Naive thymus-derived CD4-positive, alpha-beta T cell (primary cell): ENCODE measurements at places on chromosomes 16 and 17. TPM values are rescaled to one million over a fixed set of nuclear protein-coding genes. Genes with fewer than 3 reads are reported as not detected.

DNA sequence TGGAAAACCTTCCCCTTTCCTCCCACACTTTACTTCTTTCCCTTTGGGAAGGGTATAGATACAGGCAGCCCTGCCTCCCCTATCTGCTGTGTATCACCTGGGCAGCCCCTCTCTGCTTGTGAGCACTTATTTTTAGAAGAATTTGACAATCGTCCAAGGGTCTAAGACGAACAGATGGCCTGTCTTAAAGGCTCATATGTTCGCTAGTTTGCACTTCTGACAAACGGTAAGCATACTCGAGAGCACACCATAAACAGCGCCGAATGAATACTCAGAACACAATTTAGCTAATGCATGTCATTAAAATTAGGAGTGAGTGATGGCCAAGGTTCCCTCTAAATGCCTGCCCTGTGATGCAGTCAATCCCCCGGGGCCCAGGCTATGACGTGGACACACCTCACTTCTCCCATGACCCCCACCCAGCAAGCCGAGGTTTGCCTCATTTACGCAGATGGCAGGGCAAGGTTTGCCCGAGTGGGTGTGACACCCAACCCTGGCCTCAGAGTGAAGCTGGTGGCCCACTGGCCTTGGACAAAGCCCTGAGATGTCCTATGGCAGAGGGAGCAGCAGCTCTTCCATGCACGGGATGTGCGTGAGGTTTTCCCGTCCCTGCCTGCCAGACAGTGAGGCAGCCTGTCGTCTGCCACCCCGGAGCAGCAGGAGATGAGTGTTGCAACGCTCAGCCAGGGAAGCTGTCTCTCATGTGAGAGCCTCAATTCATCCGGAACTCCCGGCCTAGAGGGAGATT lies 125.2 kb downstream of the C16orf78 start:
- H3K4me1 ChIP-seq = no peaks in the 10 kb centered on the region
- H3K27ac ChIP-seq = no peak overlapping the region
- H3K36me3 ChIP-seq = no peaks in the 10 kb centered on the region
- no peaks in the 10 kb centered on the region for H3K27me3 ChIP-seq

GRCh38 chr17:76090517-76091129 lies 11.6 kb downstream of the ZACN start:
- H3K36me3 ChIP-seq = peaks cover 99% of the 10 kb centered on the region
- no peak overlapping the region for H3K4me3 ChIP-seq
- no peak for DNase-seq
- H3K27ac ChIP-seq = no peak overlapping the region
- no peaks in the 10 kb centered on the region for H3K4me1 ChIP-seq

Gene C17orf100
- total RNA-seq = 1.7 and 1.9 TPM in 2 replicates

GRCh38 chr17:55238179-55238930 lies 26.4 kb upstream of the HLF start:
- peak overlapping the region; percentile 65 for H3K4me3 ChIP-seq
- peaks cover 6% of the 10 kb centered on the region for H3K4me1 ChIP-seq
- peak overlapping the region; percentile 14 for H3K27ac ChIP-seq

Gene NPIPB13
- 33.3 TPM for total RNA-seq

DNA sequence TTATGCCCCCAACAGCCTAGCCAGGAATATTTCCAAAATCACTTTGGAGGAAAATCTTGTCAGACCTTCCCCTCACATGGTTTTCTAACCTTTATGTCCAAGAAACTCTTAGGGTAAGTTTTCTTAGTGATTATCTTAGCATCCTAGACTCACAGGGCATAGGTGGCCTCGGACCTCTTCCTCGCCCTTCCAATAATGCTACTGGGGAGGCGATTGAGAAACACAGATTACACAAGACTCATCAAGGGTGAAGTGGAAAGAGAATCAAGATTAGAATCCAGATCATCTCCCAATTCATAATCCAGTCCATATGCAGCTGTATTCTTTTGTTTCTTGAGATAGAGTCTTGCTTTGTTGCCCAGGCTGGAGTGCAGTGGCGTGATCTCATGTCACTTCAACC lies 358.4 kb upstream of the CDH5 start:
- H3K4me3 ChIP-seq = no peak overlapping the region
- no peaks in the 10 kb centered on the region for H3K27me3 ChIP-seq
- no peak for DNase-seq
- no peaks in the 10 kb centered on the region for H3K4me1 ChIP-seq

DNA sequence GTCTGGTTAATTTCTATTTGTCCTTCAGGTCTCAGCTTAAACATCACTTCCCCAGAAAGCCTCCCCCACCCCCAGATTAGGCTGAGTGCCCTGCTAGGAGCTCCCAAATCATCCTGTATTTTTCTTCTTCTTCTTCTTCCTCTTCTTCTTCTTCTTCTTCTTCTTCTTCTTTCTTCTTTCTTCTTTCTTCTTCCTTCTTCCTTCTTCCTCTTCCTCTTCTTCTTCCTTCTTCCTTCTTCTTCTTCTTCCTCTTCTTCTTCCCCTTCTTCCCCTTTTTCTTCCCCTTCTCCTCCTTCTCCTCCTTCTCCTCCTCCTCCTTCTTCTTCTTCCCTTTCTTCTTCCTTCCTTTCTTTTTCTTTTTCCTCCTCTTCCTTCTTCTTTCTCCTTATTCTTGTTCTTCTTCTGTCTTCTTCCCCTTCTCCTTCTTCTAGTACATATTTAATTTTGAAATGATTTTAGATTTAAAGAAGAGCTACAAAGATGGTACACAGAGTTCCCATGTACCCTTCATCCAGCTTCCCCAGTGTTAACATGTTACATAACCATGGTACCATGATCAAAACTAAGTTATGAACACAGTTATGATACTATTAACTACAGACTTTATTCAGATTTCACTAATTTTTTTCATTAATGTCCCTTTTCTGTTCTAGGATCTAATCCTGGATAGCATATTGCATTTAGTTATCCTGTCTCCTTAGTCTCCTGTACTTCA lies 27.1 kb upstream of the DHX40 start:
- no peaks in the 10 kb centered on the region for H3K36me3 ChIP-seq
- no peak overlapping the region for H3K27ac ChIP-seq
- no peaks in the 10 kb centered on the region for H3K27me3 ChIP-seq
- H3K4me3 ChIP-seq = no peak overlapping the region
- no peak for DNase-seq

- DNase-seq = no peak
- H3K36me3 ChIP-seq = no peaks in the 10 kb centered on the region
- H3K27ac ChIP-seq = no peak overlapping the region
Measured at GRCh38 chr17:2067608-2068024, 12.7 kb downstream of the HIC1 start.

DNA sequence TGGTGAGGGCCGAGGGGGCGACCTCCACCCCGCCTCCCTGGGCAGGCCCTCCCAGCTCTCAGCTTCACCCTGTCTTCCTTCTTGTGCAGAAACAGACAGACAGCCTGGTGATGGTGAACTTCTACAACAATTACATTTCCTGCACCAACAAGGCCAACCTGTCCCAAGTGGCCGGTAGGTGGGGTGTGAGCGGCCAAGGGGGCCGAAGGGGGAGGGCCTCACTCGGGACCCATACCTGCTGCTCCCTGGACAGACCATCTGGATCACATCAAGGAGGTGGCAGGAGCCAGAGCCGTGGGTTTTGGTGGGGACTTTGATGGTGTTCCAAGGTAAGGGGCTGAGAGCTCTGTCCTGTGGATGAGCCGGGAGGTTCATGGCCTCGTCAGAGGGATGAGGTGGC lies 20.1 kb downstream of the CHMP1A start:
- H3K27ac ChIP-seq = no peak overlapping the region
- DNase-seq = no peak
- H3K4me3 ChIP-seq = no peak overlapping the region
- no peaks in the 10 kb centered on the region for H3K36me3 ChIP-seq

DNA sequence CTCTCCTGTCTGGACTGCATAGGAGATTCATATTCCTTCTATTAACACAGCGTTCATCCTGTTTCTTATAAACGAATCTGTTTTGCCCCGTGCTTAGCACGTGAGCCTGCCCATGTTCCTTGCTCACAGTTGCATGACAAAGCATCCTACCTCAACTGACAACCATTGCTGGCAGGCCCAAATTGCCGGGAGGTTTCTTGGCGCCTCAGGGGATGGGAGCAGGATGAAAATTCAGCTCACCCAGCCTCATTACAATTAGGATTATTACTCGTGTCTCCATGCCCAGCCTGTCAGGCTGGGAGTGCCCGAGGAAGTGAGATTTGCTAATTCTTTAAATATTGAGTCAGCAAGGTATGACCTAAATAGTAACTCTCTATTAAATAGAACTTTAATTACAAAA lies 36.7 kb upstream of the HELZ start:
- H3K36me3 ChIP-seq = no peaks in the 10 kb centered on the region
- H3K27ac ChIP-seq = no peak overlapping the region
- no peaks in the 10 kb centered on the region for H3K4me1 ChIP-seq
- H3K4me3 ChIP-seq = no peak overlapping the region
- H3K27me3 ChIP-seq = no peaks in the 10 kb centered on the region

Gene NOXO1
- total RNA-seq = 0.94 TPM

Gene STX1B
- total RNA-seq = 4.2 TPM

Gene FBXW10
- not detected for total RNA-seq

Gene EVPL
- total RNA-seq = 0.32 TPM

DNA sequence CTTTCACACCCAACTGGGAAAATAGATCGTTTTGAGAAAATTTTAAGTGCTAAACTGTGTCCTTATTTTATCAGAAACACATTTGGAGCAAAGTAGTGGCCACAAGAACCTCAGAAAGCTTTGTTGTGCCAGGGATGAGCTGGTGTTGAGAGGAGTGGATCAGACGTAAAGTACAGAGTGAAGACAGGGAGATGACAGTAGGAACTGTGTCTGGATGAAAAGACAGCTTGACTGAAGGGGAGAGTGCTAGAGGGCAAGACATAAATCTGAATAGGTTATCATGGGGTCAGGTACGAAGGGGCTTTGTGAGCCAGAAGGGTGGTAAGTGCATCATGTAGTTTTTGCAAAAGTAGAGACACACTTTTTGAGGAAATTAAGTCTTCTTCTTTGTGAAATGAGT lies 39.3 kb upstream of the CARMIL2 start:
- no peak for DNase-seq
- H3K36me3 ChIP-seq = peaks cover under 1% of the 10 kb centered on the region
- H3K4me1 ChIP-seq = no peaks in the 10 kb centered on the region
- no peak overlapping the region for H3K4me3 ChIP-seq
- H3K27ac ChIP-seq = no peak overlapping the region
- no peaks in the 10 kb centered on the region for H3K27me3 ChIP-seq

- peaks cover 10% of the 10 kb centered on the region for H3K4me1 ChIP-seq
- H3K4me3 ChIP-seq = no peak overlapping the region
- no peaks in the 10 kb centered on the region for H3K36me3 ChIP-seq
- DNase-seq = peak; percentile 69
- no peaks in the 10 kb centered on the region for H3K27me3 ChIP-seq
- peak overlapping the region; percentile 46 for H3K27ac ChIP-seq
Measured at GRCh38 chr17:82236142-82236971, 7.5 kb downstream of the SLC16A3 start.

Gene LRRC46
- total RNA-seq = 0.20 TPM

GRCh38 chr17:32317353-32317752 lies 24.6 kb downstream of the C17orf75 start:
- DNase-seq = no peak
- H3K4me1 ChIP-seq = no peaks in the 10 kb centered on the region
- no peak overlapping the region for H3K27ac ChIP-seq
- no peak overlapping the region for H3K4me3 ChIP-seq

Gene KRT28
- not detected for total RNA-seq

GRCh38 chr16:5034167-5034523 lies 410 bp upstream of the NAGPA start:
- peaks cover 18% of the 10 kb centered on the region for H3K4me1 ChIP-seq
- H3K27me3 ChIP-seq = no peaks in the 10 kb centered on the region
- DNase-seq = no peak
- H3K36me3 ChIP-seq = peaks cover 2% of the 10 kb centered on the region
- H3K27ac ChIP-seq = peak overlapping the region; percentile 70
- H3K4me3 ChIP-seq = peak overlapping the region; percentile 80

Gene ATP6V0C
- total RNA-seq = 167 TPM

Gene HBZ
- total RNA-seq = not detected

DNA sequence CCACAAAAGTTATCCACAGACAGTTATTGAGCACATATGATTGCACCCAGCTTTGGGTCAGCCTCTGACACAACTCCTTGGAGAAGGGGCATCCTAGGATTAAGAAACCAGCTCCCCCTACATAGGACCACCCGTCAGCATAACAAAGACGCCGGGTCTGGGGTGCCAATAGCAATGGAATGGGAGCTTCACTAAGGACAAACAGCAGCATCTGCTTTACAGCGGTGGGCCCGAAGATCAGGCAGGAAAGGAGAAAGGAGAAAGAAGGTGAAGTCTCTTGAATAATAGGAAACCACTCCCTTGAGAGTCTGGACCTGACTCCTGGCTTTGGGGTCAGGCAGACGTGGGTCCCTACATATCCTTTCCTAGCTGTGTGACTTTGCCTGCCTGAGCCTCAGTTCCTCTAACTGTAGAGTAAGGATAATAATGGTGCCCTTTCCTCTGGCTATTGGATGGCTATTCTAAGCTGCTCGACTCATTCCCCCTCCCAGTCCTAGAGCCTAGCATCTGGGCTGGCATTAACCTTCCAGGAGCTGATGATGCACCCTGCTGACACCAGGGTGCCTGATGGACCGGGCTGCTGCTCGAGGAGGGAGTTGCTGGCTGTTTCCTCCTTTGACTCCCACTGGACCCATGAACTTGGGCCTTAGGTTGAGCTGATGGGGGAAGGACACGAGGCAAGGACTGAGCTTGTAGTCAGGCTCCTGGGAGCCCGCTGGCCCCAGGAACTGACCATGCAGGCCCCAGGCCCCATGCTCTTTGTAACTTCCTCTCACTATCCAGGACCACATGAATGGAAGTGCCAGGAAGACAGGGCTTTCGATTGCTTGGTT lies 94.2 kb downstream of the C16orf78 start:
- H3K4me3 ChIP-seq = no peak overlapping the region
- no peaks in the 10 kb centered on the region for H3K36me3 ChIP-seq
- no peak for DNase-seq
- no peaks in the 10 kb centered on the region for H3K27me3 ChIP-seq

GRCh38 chr16:64784635-64785034 lies 337.2 kb downstream of the CDH11 start:
- H3K4me1 ChIP-seq = no peaks in the 10 kb centered on the region
- H3K27me3 ChIP-seq = no peaks in the 10 kb centered on the region
- H3K36me3 ChIP-seq = no peaks in the 10 kb centered on the region

Gene HAGH
- total RNA-seq = 45.6 and 47.0 TPM in 2 replicates

- H3K27me3 ChIP-seq = no peaks in the 10 kb centered on the region
- DNase-seq = no peak
- no peaks in the 10 kb centered on the region for H3K36me3 ChIP-seq
- no peaks in the 10 kb centered on the region for H3K4me1 ChIP-seq
Measured at GRCh38 chr17:1169221-1169928, 10.4 kb downstream of the ABR start.

- H3K4me1 ChIP-seq = no peaks in the 10 kb centered on the region
- H3K4me3 ChIP-seq = peak overlapping the region; percentile 27
- no peaks in the 10 kb centered on the region for H3K36me3 ChIP-seq
- H3K27ac ChIP-seq = no peak overlapping the region
Measured at GRCh38 chr16:85750146-85750826, 610 bp downstream of the C16orf74 start.

- no peak overlapping the region for H3K4me3 ChIP-seq
- no peak overlapping the region for H3K27ac ChIP-seq
- DNase-seq = no peak
Measured at GRCh38 chr16:7541026-7541425, 208.4 kb downstream of the RBFOX1 start.
